ENCODE measurements at places on chromosomes 12 and 14.

- no peak for DNase-seq
Observed at GRCh38 chr14:68766299-68767247, 26.3 kb downstream of the ZFP36L1 start.

- DNase-seq: no peak
Observed at GRCh38 chr14:85437148-85437547, 92.8 kb upstream of the FLRT2 start.

GRCh38 chr12:92987362-92987761 lies 58.3 kb upstream of the EEA1 start:
- peak; percentile 87 for DNase-seq

- DNase-seq: no peak
Observed at GRCh38 chr12:232731-233614, 19.0 kb upstream of the SLC6A12 start.

GRCh38 chr12:318759-319515 lies 56.3 kb upstream of the SLC6A13 start:
- DNase-seq: no peak

Measured in GM12865 (cell line).